ENCODE measurements at places on chromosomes 7 and 10.

DNA sequence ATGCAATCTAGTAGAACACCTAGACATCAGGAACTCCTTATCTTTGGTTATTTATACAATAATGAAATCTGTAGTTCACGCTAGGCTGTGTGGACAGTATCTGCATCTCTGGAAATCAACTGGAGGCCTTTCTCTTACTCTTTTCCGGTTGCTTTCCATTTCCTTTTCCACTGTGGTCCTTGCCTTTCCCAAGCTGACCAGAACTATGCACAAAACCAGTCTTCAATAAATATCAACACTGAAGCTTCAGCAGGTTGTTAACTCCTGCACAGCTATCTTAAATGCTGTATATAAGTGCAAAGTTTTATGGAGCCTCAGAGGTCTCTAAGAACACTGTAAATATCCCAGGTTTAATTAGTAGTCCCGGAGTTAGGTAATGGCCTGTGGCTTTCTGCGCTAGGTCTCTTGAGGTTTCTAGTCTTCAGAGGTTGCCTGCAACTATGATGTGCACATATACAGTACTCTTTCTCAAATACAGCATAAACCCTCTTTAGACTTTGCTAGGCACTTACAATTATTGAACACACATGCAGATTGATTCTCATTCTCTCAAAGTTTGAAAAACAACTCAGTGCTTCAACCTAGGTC, 2.4 kb downstream of the KLLN start:
- DNase-seq: no peak

DNA sequence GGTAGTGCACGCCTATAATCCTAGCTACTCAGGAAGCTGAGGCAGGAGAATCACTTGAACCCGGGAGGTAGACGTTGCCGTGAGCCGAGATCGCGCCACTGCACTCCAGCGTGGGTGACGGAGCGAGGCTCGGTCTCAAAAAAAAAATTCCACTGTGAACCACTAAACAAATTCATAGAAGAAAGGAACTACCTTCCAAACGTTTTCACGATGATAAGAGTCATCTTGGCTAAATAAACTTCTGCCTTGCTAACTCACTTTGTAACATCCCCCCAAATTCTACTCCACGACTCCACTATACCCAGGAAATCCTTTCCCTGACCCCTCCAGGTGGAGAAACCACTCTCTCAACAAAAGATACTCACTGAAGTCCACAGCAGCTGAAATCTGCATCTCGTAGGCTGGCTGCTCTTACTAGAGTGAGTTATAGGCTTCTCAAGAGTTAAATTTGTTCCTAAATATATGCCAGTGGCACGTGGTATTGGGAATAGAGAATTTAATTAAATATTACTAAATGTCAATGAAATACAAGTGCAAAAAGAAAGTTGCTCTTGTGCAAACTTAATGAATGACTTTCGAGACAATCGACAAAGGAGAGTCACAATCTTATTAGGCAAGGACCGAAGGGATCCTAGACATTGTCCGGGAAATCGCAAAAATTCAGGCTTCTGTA, 1.6 kb upstream of the GTF2I start:
- DNase-seq: no peak

GRCh38 chr10:77024461-77024860, 613.1 kb downstream of the KCNMA1 start:
- no peak for DNase-seq

DNA sequence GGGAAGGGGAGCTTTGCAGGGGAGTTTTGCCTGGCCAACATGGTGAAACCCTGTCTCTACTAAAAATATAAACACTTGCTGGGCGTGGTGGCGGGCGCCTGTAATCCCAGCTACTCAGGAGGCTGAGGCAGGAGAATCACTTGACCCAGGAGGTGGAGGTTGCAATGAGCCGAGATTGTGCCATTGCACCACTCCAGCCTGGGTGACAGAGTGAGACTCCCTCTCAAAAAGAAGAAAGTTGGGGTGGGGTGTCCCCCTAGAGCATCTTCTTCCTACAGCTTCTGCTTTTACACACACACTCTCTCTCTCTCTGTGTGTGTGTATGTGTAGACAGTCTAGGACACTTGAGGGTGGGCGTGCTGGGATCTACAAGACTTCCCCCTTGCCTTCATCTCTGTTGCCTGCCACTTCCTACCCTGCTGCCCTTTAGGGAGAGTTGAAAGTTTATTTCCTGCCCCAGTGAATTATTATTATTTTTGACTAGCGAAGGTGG, 21.7 kb downstream of the PLAU start:
- no peak for DNase-seq

DNA sequence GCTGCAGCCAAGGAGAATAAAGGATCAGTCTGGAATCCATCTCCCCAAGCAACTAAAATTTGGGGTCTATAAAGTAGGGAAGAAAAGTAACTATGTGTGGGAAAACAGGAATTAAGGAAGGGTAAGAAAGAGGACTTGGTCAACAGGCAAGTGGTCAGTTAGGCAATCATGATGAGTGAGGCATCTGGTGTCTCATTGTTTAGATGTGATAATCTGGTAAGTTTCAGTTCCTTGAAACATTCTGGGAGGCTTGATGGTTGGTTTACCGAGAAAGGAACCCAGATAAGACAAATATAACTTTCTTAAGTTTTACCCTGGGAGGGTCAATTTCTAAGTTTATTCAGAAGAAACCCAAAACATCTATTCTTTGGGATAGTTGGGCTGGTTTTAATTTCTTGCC, 22.3 kb downstream of the HYAL4 start:
- DNase-seq: no peak

DNA sequence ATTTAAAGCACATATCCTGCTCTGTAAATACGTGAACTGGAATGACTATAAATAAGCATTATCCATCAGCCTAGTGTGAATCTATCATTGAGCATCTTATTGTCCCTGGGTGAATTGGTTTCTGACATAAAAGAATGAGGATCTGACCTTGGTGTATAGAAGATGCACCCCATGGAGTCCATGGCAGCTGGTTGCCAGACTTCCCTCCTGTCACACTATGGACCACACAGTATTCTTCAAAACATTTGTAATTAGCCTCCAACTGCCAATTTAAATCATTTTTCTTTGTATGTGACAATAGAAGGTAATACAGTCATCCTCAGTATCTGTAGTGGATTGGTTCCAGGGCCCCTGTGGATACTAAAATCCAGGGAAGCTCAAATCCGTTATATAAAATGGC, 238.1 kb upstream of the ZWINT start:
- no peak for DNase-seq

DNA sequence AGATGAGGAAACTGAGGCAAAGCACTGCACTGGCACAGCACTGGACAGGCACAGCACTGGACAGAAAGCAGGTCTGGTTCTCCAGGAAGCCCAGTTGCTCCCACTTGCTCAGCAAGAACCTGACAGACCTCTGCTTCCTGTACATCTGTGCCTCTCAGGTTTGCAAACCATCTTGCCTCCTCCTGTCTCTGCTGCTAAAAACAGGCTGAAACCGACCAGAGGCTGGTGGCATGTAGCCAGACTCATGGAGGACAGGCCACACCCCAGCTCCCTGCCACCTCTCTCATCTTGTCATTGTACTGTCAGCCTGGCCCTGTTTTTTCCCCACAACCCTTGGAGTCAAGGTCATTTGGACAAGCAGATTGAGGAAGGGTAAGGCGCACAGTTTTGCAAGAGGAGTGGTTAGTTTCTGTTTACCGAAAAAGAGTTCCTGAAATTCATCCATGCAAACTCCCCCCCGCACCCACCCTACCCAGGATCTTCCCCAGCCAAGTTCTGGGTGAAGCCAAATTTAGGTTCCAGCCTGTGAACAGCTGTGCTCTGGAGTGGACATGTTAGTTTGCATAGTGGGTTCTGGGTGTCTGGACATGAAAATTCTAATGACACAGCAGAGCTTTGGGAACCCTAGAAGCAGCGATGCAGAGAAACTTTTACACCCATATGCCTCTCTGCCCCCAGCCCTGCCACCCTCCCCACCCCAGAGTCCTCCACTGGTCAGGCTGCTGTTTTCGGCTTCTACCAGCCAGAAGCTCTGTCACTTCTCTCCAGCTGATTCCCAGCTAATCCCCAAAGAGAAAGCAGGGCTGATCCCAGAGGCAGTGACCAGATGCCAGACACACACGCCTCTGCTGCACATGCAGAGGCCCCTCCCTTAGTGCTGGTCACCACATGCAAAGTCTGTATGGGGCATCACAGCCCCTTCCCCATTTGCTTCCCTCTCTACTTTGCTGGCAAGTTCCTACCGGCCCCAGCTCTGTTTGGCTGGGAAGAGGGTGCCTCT, 8.5 kb upstream of the C10orf105 start:
- peak; percentile 73 for DNase-seq

DNA sequence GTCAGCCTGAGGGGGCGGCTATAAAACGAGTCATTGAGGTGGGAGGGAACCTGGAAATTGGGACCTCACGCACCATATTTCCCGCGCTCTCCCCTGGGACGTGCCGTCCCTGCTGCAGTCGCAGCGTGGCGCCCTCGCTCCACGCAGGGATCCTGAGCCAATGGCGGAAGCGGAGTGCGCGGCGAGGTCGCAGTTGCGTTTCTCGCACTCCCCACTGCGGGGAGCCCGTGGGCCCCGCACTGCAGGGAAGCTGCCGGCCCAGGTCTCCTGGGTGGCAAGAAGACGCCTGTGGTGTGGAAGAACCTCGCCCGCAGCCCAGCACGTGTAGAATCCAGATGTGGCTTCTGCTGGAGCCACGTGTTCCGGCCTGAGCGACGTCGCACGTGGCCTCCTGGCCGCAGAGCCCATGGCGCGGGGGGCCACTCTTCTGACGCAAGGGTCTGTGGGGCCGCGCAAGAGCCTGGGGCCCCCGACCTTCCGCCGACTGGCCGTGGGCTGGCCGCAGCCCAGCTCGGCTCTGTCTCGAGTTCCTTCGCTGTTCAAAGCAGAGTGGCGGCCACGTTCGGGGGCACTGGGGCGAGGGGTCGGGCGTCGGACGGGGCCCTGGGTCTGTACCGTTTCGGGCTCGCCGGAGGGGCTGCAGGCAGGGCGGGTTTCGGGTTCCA, 26.4 kb downstream of the HIF1AN start:
- DNase-seq: peak; percentile 80

GRCh38 chr10:48294431-48294830, 12.0 kb upstream of the MAPK8 start:
- DNase-seq: no peak

DNA sequence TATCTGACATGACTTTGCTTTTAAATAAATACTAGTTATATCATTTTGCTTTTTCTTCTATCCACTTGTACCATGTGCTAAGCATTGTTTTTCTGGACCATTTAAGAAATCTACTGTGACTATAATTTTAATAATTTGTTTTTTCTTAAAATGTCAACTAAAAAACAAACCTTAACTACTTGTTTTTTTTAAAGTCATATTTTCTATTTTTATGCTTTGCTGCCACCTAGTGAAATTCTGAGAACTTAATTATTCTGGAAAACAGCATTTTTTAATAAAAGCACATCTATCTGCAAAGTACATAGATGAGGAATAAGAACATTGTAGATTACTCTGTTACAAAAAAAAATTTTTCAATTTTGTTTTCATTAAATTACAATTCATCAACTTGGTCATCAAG, 47.4 kb downstream of the ORC5 start:
- peak; percentile 13 for DNase-seq

- no peak for DNase-seq
Measured at GRCh38 chr7:130037703-130038102, 13.5 kb downstream of the ZC3HC1 start.

DNA sequence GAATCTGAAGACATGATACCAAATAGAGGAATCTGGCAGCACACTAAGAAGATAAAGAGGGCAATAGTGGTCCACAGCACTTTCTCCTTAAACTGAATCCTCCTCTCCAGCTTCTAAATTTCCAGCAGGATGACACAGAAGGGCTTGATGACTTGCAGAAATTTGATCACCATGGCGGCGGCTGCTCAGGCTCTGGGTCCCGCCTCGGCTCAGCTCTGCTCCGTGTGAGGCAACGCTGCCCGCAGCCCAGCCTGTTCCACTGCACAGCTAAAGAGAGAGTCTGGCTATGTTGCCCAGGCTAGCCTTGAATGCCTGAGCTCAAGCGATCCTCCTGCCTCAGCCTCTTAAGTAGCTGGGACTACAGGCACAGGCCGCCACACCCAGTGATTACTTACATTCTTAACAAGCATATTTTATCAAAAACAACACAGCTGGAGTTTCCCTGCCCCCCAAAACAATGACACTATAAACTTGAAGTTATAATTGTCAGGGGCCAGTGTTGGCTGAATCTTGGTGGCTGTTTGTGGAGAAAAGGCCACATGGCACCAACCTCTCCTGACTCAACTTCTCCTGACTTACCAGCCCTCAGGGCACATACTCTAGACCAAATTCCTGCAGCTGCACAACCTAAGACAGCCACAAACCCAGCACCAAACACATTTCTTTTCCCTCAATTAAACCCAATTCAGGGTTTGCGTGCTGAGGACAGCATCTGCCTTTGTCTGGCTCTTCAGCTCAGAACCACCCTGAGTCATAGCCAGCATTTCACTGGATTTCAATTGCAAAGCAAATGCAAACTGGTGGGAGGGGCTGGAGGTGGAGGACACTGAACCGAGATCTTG, 11.6 kb upstream of the TNPO3 start:
- DNase-seq: no peak

- no peak for DNase-seq
Measured at GRCh38 chr7:139948587-139949335, 114.0 kb downstream of the PARP12 start.

DNA sequence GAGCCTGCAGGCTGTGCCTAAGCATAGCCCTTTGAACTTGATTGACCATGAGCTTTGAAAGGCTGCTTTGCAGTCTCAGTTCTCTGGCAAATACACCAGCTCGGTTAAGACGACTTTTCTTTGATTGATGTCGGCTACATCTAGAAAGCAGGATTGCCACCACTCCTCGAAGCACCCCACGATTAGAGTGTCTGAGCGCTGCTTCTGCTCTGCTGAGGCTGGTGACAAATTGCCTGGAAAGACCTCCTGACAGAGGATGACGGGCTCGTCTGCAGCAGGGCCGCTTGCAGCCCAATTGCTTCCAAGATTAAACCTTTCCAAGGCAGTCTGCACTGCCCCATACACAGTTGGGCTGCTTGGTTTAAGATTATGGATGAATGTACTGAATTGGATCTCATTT, 182.0 kb downstream of the CUX1 start:
- DNase-seq: no peak

- DNase-seq: no peak
Measured at GRCh38 chr7:95095259-95095965, 188.0 kb downstream of the PPP1R9A start.

DNA sequence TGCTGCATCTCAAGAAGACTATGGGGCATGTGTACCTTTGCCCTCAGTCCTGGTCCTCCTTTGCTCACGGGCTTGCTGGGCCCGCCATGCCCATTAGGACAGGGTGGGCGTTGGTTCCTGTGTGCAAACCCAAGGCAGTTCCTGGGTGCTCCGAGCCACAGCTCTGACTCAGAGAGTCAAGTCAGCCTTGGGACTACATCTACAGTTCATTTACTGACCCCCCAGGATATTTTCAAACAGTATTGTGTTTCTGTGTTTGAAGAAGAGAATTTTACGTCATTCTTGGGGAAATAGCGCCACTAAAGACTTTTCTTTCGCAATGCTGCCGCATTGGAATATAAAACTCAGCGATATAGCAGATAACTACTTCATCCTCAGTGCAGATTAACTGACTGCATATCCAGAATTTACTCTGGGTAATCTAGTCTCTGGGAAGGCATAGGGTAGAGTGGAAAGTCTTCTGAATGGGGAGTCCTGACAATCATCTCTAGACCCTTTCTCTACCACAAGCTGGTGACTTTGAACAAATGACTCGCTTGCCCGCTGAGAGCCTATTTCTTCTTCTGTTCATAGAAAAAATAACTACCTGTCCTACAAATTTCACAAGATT, 638.9 kb upstream of the FZD8 start:
- no peak for DNase-seq

Measured in CD4-positive, alpha-beta T cell treated with Interleukin-10 for 1 hour (primary cell).